ENCODE measurements at places on chromosomes 12 and 14.

- no peak for DNase-seq
These were observed 150.9 kb downstream of the TBX5 start for GRCh38 chr12:114254998-114255397.

DNA sequence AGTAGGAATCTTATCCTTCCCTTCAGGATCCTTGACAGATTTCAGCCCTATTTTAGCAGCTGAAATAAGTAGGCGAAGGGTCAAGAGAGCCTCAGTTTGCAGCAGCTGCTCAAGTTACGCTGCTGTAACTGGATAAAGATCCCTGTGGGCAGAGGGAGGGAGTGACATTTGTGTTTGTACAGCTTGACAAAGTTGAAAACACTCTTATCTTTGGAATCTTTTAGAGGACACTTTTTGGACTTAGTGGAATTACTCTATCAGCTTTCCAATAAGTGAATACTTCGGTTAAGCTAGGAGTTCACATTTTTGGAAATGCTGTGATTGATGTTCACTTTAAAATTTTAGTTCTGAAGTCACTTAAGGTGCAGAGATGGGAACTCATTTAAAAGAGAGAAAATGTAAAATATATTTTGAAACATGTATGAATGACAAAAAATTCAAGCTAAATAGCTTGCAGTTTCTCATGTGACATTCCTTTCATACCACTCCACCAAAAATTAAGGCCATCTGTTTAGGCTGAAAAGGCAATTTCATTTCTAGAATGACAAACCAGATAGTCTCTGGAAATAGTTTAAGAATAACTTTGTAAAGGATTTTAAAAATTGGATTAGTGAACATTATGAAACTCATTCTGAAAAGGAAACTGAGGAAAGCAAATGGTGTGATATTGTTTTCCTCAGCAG is 55.2 kb downstream of the SLC38A4 start:
- no peak for DNase-seq

- peak; percentile 67 for DNase-seq
These were observed 5.5 kb upstream of the PAX9 start for GRCh38 chr14:36655963-36656686.

DNA sequence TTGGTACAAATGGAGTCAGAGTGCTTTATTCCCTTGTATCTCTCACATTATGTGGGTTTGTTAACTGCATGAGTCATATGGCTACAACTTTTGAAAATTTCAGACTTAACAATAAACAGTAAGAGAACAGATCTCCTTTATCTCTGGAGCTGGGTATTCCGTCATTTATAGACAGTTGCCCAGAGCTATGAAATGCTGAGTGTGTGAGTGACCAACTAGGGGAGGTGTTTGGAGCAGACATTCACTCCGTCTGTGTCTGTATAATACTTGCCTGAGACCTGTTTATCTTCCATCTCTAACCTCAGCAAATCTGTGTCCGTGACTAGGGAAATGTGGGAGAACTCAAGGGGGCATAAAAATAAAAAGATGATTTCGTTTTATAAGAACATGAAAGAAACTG is 279.9 kb upstream of the FAR2 start:
- peak; percentile 5 for DNase-seq

- no peak for DNase-seq
These were observed 124.8 kb upstream of the LMO3 start for GRCh38 chr12:16730772-16731171.

DNA sequence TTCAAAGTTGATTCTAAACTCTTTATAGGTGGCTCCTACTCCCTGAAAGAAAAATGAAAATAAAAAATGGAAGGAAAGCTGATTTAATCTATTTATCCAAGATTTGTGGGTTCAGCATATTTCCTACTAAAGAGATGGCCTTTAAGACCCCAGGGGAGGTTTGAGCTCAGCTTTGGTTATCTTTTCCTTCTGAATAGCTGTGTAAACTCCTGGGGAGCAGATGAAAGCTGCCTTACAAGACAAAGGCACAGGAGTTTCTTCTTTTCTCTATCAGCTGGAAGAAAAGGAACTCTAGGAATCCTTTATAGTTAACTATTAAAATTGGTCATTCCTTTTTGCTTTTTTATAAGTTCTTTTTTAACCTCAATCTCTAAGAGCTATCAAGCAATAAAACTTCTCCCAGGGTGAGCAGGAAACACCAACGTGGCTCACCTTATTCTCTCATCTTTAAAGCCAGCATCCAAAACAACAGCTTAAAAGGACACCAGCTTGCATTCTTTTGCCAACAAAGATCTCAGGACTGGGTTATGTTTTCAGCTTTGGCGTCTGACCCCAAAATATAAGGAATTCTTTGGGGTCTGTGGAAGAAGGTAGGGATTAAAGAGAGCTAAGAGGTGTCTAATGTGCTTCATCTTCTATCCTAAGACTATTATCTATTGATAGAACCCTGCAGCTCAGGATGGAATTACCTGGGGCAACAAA is 371.7 kb upstream of the KITLG start:
- no peak for DNase-seq

- no peak for DNase-seq
These were observed 23.4 kb downstream of the COQ6 start for GRCh38 chr14:73973497-73973896.

DNA sequence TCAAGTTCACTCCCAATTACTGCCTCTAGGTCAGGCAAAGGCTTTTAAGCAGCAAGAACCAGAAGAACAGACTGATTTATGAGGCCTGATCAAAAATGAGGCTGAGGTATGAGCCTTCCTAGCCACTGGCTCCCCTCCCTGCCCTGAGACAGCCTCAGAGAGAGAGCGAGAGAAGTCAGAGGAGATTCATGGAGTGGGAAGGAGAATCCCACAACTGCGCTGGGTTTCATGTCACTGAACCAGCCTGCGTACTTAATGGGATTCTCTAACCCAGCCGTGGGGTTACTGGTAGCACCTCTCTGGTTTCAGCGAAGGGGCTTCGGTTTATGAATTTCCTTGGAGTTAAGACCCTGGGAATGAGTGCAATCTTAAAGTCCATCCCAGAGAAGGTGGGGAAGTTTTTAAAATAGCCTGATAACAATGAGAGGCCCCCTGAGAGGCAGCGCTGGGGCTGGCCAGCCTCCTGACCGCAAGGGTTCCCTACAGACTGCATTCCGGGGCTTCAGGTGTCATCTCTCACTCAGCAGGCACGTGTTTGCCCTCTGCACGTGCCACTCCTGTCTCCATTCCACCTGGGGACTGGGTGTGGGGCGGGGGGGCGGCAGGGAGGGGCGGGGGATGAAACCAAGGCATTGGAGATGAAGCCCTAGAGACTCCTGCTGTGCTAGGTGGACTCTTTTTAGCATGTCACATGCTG is 6.1 kb upstream of the GPRC5A start:
- DNase-seq: peak; percentile 96

- DNase-seq: no peak
These were observed 16.3 kb downstream of the ST8SIA1 start for GRCh38 chr12:22318108-22318737.

GRCh38 chr12:63944586-63945228 is 100.2 kb downstream of the SRGAP1 start:
- no peak for DNase-seq

GRCh38 chr14:101034986-101035385 is 131.5 kb upstream of the RTL1 start:
- DNase-seq: no peak

- no peak for DNase-seq
These were observed 87.5 kb downstream of the DUSP6 start for GRCh38 chr12:89264837-89265236.

- no peak for DNase-seq
These were observed 109.9 kb downstream of the TTC8 start for GRCh38 chr14:88934351-88934806.

- no peak for DNase-seq
These were observed 52.8 kb downstream of the ARF6 start for GRCh38 chr14:49945448-49946319.

- DNase-seq: no peak
These were observed 22.3 kb downstream of the NGB start for GRCh38 chr14:77248666-77249065.

- DNase-seq: no peak
These were observed 3.2 kb upstream of the MEG3 start for GRCh38 chr14:100822532-100823296.

- DNase-seq: no peak
These were observed 23.1 kb downstream of the SLC6A12 start for GRCh38 chr12:190881-191280.

- DNase-seq: peak; percentile 55
These were observed 52.5 kb downstream of the C12orf75 start for GRCh38 chr12:105382771-105383622.

- DNase-seq: no peak
These were observed 26.9 kb downstream of the SAMD4A start for GRCh38 chr14:54593860-54594259.

DNA sequence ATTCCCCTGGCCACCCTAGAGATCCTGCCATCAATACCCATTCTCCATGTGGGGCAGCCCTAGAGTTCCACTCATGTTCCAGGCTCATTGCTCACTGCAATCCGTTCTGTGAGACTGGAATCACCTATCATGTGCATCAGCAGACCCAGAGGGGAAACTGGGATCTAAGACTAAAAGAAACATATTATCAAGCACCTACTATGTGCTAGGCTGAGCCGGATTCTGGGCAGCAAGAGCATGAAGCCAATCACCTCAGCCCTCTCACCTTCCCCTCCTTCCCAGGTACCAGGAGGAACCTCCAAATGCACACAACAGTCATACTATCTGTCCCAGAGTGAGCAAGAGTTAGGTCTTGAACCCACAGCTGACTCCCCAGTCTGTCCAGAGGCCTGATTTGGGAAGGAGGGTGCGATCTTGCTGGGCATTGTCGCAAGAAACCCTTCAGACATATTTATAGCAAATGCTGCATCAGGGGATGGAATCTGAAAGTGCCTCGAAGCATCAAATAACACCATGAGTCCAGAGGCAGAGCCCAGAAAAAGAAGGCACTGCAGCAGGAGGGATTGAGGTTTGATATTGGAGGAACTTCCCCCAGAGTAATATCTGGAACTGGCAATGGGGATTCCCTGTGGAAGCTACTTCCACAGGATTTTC is 6.7 kb upstream of the CACNB3 start:
- DNase-seq: no peak

DNA sequence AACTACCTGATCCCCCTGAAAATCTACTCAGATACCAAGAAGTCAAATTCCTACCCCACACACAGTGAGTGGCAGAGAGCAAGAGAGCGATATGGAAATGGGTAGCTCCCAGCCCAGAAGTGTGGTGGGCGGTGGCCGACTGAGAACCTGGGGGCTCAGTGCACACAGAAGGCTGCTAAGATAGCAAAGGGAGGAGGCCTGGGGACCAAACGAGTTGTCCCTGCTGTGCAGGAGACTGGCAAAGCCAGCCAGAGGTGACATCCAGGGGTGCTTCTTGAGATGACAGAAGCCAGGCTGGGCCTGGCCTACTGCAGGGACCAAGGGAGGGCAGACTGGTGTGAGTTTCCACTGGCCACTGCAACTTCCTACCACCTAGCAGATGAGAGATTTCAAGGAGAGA is 52.9 kb downstream of the VWF start:
- no peak for DNase-seq

GRCh38 chr12:19744705-19745218 is 305.5 kb downstream of the AEBP2 start:
- DNase-seq: peak; percentile 11

GRCh38 chr12:107515446-107515958 is 170.1 kb upstream of the PWP1 start:
- DNase-seq: peak; percentile 58

- DNase-seq: peak; percentile 23
These were observed 307.1 kb downstream of the RPL10L start for GRCh38 chr14:46344327-46344937.

GRCh38 chr12:124448955-124449622 is 118.3 kb downstream of the NCOR2 start:
- DNase-seq: no peak

GRCh38 chr14:89240414-89240813 is 176.6 kb downstream of the FOXN3 start:
- no peak for DNase-seq

DNA sequence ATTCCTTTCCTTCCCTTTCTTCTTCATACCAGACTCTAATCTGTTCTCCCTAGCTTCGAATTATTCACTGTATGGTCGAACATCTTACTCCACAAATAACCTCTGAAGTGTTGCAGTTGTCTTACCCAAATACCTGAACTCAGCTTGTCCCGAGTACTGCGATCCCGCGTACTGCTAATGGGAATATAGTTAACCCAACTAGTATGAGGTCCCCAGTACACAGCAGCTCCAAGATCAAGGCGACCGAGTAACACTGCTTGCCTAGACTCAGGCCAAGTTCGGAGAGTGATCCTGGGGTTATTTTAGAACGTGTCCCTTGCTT is 462 bp upstream of the ETNK1 start:
- no peak for DNase-seq

DNA sequence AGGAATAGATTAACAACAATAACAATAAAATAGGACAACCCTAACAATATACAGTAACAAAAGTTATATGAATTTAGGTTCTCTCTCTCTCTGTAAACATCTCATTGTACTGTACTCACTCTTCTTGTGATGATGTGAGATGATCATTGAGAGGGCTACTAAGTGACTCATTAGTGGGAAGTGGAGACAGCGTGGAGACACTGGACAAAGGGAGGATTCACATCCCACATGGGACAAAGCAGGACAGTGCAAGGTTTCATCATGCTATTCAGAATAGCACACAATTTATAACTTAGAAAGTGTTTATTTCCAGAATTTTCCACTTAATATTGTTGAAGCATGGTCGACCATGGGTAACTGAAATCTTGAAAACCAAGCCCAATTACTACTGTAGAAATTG is 26.0 kb upstream of the SPATA7 start:
- DNase-seq: no peak

GRCh38 chr12:60120199-60120598 is 524.4 kb downstream of the SLC16A7 start:
- DNase-seq: no peak

DNA sequence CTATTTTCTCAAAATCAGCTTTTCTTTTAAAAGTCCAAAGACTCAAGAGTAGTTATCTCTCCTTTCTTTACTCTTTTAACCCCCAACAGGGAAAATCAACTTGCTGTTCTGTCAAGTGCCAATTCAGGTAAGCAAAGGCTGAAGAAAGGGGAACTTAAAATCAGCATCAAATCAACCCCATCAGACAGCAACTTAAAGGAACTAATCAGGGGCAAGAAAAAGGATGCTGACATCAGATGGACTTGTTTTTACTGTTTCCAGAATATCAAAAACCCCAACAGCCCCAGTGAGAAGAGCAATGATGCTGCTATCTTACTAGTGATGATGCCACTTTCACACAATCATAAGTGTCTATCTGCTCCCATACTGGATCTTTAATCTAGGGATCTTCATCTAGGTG is 3.4 kb downstream of the BAZ2A start:
- no peak for DNase-seq

GRCh38 chr14:29536886-29537511 is 390.6 kb downstream of the PRKD1 start:
- peak; percentile 24 for DNase-seq
